ENCODE measurements at places on chromosomes 11 and 22.

GRCh38 chr11:111512296-111513239 lies at the start of gene BTG4:
TSS of gene BTG4 (minus strand) at chr11:111512386. CDS start at chr11:111498776, 13,610 bp downstream.
- DNase-seq = no peak

DNA sequence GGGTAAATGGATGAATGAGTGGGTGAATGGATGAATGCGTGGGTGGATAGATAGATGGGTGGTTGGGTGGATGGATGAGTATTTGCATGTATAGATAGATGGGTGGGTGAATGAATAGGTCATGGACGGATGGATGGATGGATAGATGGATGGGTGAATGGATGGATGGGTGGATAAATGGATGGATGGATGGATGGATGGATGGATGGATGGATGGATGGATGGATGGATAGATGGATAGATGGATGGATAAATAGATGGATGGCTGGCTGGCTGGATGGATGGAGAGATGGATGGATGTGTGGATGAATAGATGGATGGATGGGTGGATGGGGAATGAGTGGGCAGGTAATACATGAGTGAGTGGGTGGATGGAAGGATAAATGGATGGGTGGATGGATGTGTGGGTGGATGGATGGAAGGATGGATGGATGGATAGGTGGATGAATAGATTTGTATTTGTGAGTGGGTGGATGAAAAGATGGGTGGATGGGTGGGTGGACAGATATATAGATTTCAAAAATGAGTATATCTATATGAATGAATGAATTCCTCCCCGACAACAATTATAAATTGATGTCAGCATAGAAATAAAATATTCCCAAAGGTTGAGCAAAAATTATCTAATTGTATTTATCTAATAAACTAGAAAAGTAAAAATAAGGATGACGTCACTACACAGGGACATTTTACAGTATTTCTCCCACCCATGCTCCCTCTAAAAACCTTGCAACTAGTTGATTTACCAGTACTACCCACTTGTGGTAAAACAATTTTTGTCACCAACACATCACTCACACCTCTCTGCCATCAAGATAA lies 563 bp upstream of the CRTAM start:
- no peak for DNase-seq

DNA sequence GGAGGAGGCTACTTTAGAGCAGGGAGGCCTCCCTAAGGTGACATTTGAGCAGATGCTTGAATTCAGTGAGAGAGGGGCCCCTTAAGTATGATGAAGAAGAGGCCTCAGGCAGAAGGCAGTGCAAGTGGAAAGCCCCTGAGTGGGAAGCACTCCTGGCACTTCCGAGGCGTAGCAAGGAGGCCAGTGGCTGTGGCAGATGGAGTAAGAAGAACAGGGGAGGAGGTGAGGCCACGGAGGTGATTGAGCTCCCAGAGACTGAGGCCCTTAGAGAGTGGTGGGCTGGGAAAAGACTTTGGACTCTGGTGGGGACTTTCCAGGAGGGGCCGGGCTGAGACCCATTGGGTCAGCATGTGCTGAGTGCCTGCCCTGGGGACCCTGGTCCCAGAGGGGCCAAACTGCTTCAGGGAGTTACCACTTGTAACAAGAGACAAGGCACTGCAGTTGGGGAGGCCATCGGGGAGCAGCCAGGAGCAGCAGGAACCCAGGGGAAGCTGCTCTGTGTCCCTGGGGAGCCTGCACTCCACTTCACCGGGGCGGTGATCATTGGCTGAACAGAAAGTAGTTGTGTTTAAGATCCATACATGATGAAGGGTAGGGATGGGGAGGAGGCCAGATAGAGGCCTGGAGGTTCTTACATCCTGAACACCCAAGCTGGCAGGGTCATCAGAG lies 2.5 kb upstream of the CENPM start:
- DNase-seq = no peak

DNA sequence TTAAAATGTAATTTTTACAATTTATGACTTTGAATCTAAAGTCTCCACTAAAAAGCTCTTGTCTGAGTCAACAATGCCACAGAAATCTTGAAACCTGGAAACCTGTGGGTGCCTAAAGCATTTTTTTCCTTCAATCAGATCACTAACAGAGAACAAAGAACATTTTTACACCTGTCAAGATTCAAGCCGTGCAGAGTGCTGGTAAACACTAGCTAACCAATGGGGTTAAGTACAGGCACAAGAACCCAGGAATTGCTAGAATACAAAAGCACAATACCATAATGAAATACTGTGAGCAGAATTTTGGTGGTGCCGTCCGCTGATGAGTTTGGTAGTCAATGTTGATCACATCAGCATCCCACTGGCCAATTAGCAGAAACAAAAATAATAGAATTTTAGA lies 380.3 kb upstream of the PITPNB start:
- DNase-seq = no peak

- DNase-seq = no peak
Observed at GRCh38 chr11:61962213-61963015, 5.0 kb downstream of the FTH1 start.

DNA sequence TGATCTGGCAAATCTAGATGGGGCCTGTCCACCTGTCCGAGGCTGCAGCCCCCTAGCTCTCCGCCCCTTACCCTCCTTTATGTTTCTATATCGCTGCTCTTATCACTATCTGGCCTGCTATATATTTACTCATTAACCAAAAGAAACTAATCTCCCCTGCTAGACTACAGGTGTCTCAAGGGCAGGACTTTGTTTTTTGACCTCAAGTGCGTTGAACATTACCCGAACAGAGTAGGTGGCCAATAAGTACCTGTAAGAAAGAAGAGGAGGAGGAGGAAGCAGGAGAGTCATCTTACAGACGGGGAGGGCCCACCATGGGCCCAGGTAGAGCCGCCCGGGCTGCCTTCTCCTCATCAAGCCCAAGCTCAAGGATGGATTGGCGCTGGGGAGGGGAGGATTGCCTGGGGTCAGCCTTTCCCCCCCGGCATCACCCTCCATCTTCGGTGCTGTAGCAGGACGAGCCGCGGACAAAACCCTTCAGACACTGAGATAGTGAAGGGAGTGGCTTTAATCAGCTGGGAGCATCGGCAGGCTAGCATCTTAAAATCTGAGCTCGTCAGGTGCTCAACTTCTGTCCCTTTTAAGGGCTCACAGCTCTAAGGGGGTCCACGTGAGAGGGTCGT lies 1.2 kb upstream of the P2RY6 start:
- DNase-seq = no peak

- no peak for DNase-seq
Observed at GRCh38 chr11:83785942-83786341, 499.8 kb upstream of the CCDC90B start.

GRCh38 chr11:44561964-44562734 lies 3.3 kb upstream of the CD82 start:
- no peak for DNase-seq

DNA sequence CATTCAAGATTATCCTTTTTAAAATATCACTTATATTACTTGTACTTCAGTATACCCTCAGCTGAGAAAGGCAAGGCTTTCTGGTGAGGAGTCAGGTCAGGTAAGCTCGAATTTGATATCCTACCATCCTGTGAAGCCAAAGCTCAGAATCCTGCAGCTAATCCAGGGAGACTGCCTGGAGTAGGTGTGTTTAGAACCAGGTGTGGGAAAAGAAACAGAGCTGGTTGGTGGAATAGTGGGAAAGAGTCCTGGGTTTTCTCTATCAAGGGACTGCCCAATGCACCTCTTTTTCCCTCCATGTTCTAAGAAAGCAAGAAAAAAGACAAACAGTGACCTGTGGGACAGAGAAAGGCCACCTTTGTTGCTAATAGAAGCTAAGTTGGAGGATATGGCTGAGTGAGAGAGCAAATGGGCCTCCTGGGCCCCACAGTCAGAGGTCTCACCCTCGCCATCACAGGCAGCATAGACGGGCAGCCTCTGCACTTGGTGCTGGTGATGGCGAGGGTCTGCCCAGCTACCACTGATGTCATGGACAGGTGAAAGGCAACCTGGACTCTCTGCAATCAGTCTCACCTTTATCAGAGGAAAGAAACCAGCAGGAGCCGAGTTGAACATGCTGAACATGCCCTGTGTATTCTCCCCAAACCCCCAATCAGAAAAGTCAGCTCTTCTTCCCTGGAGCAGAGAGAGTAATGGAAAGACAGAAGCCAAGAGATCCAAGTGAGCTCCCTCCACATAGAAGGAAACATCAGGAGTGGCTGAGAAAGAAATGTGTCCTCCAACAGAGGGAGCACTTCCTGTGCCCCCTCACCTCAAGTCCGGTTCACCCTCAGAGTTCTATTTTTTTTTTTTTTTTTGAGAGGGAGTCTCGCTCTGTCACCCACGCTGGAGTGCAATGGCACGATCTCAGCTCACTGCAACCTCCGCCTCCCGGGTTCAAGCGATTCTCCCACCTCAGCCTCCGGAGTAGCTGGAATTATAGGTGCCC lies 491.3 kb downstream of the BUD13 start:
- DNase-seq = no peak

- DNase-seq = no peak
Observed at GRCh38 chr11:117195761-117196160, 3.4 kb upstream of the TAGLN start.

GRCh38 chr11:61679296-61679695 lies 895 bp upstream of the DAGLA start:
- DNase-seq = no peak

DNA sequence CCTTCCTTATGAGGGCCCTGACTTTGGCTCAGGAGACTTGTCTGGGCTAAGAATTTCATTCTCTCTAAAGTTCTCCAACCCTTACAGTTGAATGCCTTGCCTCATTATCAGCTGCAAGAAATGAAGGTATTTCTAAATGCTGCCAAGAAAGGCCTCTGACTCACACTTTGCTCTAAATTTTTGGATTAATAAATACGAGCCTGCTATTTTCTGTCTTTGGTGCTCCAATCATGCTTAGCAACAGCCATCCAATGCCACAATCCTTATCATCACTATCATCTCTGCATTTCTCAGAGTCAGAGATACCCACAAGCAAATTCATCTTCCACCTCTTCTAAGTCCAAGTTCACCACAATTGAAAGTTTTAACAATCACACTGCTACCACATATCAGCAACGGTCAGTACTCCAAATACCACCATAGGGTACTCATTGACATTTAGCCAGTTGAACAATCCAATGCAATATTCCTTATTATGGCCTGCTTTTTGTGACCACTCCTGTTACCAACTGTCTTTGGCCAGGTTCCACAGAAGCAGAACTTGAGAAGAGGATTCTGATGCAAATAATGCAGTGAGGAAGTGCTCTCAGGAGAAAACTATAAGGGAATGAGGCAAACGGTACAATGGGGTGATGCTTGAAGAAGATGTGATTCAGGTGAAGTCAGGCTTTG lies 5.7 kb downstream of the PATE2 start:
- no peak for DNase-seq

DNA sequence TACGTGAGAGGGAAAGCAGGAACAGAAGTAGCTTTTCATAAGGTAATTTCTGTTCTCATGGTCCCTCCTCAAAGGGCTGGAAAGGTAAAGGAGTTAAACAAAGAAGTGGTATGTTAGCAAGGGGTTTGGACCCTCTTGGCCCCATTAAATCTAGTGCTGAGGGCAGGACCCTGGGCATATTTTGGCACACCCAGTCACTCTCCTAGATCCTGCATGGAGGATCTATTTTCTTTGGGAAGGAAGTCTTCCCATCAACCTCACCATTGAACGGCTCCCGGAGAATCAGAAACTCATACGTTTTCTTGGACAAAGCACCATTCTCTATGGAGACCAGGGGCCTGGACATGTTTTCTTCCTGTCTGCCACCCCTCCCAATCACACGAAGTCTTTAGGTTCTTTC lies 11.7 kb downstream of the TMEM216 start:
- DNase-seq = no peak

DNA sequence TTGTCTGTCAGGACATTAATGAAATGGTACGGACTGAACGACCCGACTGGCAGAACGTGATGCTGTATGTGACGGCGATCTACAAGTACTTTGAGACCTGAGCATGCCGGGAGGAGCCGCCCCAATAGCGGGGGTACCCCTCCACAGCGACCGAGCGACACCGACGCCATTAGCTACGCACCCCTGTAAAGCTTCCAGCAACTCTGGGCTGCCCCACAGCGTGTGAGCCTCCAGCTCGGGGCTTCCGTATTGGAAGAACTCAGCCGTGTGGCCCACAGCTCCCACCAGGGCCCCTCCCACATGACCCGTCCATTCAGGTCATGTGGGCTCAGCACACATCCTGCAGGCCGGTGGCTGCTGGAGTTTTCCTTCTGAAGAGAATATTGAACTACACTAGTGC lies 12.9 kb upstream of the ADORA2A start:
- no peak for DNase-seq

DNA sequence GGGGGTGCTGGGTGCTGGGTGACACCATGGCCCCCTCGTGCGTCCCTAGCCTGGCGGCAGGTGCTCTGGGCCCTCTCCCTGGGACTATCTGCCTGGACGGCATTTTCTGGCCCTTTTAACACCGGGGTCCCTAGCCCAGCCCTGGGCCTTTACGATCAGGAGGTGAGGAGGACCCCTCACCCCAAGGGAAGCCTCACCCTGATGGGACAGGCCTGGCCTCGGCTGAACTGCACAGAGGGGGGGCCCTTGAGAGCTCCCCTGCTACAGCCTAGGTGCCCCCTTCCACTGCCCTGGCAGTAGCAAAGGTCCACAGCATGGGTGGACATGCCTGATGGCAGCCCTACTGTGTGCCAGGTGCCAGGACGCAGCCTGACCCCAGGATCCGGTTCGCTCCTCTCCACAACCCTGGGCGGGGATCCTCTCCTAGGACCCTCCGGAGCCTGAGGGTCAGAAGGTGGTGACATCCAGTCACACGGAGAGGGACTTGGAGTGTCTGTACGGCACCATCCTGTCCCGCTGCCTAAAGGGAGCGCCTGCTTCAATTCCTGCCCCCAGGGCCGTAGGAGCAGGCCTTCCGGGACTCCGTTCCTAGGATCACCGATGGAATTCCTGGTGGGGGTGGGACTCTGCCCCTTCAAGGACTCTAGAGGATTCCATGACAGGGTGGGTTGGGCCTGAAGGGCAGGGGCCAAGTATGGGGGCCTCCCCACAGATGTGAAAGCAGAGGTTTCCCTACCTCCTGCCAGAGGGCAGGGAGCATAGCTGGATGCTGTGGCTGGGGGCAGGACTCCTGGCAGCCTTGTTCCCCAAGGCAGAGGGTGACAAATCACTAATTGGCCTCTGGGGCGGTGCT lies 33.0 kb upstream of the TH start:
- no peak for DNase-seq

DNA sequence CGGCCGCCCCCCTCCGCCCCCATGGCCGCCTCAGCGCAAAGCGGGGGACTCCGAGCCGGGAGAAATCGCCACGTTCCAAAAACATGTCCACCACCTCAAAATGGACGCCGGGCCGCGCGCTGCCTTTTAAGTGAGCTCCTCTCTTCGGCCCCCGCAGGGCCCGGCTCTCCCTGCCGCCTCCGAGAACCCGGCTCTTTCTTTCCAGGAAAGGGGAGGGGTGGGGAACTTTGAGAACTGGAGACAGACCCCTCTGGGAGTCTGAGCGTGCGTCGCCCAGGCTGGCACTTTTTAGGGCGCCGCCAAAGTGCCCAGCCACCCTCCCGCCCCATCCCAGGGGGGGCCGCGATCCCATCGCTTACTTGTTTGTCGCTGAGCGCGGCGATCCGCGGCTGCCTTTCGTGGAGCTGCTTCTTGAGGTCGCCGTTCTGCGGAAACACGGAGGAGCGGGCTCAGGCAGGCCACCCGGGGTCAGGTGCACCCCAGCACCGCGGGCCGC lies 1.6 kb downstream of the PHF21B start:
- no peak for DNase-seq

GRCh38 chr22:22946131-22946530 lies 58.5 kb downstream of the IGLL5 start:
- DNase-seq = no peak
